ENCODE measurements at places on chromosomes 3 and 15.

- DNase-seq = no peak
Measured at GRCh38 chr15:67854358-67854757, 14.5 kb upstream of the RNU6-1 start.

GRCh38 chr3:33236005-33236404, 17.4 kb upstream of the SUSD5 start:
- DNase-seq = no peak

- DNase-seq = no peak
Measured at GRCh38 chr3:188106454-188106853, 47.5 kb upstream of the LPP start.

DNA sequence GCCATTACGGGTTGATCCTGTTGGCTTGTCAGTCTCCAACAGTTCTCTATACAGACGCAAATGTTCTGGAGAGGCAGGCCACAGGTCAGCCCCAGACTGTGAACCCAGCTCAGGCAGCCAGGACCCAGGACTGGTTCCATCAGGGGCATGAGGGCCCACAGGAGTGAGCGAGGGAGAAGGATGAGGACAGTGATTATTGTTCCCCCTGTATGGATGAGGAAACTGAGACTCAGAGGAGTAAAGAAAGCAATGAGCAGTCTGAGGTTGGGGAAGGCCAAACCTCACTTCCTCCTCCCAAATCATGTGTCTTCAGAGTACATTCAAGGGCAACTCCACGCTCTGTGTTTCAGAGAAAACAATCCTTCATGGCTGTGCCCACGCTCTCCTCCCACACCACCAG, 121.9 kb downstream of the RPLP1 start:
- no peak for DNase-seq

GRCh38 chr3:139109271-139109670, 64.6 kb upstream of the PRR23C start:
- DNase-seq = no peak

Measured in AML-193 (cell line).